ENCODE measurements at places on chromosomes 7 and 10. TPM values are rescaled to one million over a fixed set of nuclear protein-coding genes. Genes with fewer than 3 reads are reported as not detected.

Gene TMEM225B
- not detected for total RNA-seq

Gene GPR37
- 2.2 TPM for total RNA-seq

Gene NUTM2A
- total RNA-seq: 0.82 TPM

Gene MUC12
- total RNA-seq: not detected

Gene GARIN1A
- 0.05 TPM for total RNA-seq

Gene ADAP1
- total RNA-seq: 3.0 TPM

Data from glomerular endothelial cell (primary cell).